Naive thymus-derived CD4-positive, alpha-beta T cell (primary cell): ENCODE measurements at places on chromosomes 13 and 19.

GRCh38 chr13:28100150-28101121, at the start of gene FLT3:
Gene FLT3 (minus strand): TSS chr13:28100576. CDS start chr13:28100510, 66 bp downstream.
- H3K4me1 ChIP-seq: peaks cover 4% of the 10 kb centered on the region
- H3K4me3 ChIP-seq: no peak within 1 kb of the TSS
- peak; percentile 12 for DNase-seq
- H3K36me3 ChIP-seq: no peaks in the 10 kb centered on the region

- H3K27ac ChIP-seq: no peak overlapping the region
- H3K36me3 ChIP-seq: no peaks in the 10 kb centered on the region
- H3K4me1 ChIP-seq: peaks cover 42% of the 10 kb centered on the region
- H3K27me3 ChIP-seq: no peaks in the 10 kb centered on the region
- no peak for DNase-seq
Measured at GRCh38 chr13:43058318-43058674, 34.9 kb downstream of the DNAJC15 start.

DNA sequence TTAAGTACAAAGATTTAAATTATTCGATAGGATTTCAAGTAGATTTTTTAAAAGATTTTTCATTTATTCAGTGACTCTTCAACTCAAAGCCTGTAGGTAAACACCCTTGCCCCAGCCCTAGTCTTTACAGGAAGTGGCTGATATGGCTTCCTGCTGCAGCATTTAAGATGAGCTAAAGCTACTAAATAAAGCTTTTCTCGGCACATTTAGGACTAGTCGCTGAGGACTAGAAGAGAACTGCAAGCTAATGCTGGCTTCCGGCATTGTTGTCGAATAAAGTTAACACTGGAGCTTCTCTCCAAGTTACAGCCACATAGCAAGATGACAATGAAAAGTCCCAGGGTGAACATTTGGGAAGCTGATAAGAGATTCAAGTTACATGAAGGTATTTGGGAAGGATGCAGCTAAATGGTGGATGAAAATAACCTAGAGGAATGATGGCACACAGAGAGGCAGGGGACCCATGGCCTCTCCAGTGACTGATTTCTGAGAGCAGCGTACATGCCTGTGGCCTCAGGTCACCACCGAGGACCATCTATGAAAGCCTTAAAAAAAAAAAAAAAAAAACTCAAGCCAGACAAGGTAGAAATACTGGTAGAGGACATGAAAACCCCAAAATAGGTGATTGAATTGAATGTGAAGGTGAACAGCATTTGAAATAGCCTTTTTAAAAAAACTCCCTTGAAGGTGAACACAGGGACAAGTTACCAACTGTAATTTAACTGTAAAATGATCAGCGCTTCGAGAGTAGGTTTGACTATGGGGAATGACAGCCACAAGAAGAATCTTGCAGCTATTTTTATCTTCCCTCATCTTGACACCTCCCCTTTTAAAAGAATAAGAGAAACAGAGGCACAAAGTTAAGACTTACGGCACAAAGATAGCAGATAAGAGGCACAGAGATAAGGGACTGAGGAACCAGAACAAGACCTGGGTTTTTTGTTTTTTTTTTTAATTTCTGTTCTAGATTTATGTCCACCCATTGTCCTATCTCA, 155.4 kb downstream of the DCT start:
- no peaks in the 10 kb centered on the region for H3K36me3 ChIP-seq
- peaks cover 43% of the 10 kb centered on the region for H3K4me1 ChIP-seq
- peak overlapping the region; percentile 32 for H3K4me3 ChIP-seq
- H3K27me3 ChIP-seq: no peaks in the 10 kb centered on the region
- peak; percentile 72 for DNase-seq

DNA sequence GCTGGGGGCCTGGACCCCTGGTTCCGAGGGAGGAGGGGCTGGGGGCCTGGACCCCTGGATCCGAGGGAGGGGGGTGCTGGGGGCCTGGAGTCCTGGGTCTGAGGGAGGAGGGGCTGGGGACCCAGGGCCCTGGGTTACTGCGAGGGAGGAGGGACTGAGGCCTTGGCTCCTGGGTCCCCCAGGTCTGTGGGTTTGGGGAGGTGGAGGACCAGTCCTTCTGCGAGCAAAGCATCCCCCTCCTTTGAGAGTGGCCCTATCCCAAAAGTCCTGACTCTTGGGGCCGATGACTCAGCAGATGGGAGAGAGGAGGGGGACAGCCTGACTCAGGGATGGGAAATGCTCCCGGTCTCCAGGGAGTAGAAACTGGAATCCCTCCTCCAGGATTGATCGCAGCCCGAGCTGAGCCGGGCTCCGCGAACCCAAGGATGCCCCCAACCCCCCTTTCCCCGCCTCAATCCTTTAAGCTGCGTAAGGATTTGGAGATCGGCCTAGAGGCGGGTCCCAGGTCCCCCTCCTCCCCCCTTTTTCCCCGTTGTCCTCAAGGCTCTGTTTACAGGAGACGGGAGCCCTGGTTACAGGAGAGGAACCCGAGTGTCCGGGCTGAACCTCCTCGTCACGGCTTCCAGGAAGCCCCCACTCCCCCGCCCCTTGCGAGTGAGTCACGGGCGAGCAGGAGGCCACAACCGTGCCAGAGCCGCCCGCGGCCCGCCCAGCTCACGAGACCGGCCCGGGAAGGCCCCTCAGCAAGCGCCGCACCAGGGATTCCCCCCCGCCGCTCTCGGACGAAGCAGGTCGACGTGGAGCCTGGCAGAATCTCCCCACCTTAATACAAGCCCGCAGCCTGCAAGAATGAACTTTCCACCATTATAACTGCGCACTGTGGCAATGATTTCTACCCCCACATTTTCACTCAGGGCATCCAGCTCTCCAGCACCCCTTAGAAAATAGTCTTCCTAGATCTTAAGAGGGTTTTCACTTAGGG, 3.0 kb upstream of the ZFP36 start:
- peaks cover 10% of the 10 kb centered on the region for H3K36me3 ChIP-seq
- peaks cover 36% of the 10 kb centered on the region for H3K4me1 ChIP-seq
- peak overlapping the region; percentile 88 for H3K4me3 ChIP-seq
- H3K27me3 ChIP-seq: no peaks in the 10 kb centered on the region

GRCh38 chr13:35136585-35136984, 194.5 kb downstream of the NBEA start:
- H3K4me1 ChIP-seq: no peaks in the 10 kb centered on the region
- no peak overlapping the region for H3K27ac ChIP-seq
- H3K4me3 ChIP-seq: no peak overlapping the region
- no peaks in the 10 kb centered on the region for H3K27me3 ChIP-seq
